CD4-positive, alpha-beta T cell (primary cell): ENCODE measurements at places on chromosomes 13 and 19. TPM values are rescaled to one million over a fixed set of nuclear protein-coding genes. Genes with fewer than 3 reads are reported as not detected.
A peak's percentile ranks its signal among the peaks of the same experiment; 100 is the strongest.

- no peak for DNase-seq
Observed at GRCh38 chr13:61728471-61728870, 312.8 kb upstream of the PCDH20 start.

GRCh38 chr19:37902668-37903067 is 3.7 kb downstream of the WDR87 start:
- DNase-seq: peak; percentile 87

DNA sequence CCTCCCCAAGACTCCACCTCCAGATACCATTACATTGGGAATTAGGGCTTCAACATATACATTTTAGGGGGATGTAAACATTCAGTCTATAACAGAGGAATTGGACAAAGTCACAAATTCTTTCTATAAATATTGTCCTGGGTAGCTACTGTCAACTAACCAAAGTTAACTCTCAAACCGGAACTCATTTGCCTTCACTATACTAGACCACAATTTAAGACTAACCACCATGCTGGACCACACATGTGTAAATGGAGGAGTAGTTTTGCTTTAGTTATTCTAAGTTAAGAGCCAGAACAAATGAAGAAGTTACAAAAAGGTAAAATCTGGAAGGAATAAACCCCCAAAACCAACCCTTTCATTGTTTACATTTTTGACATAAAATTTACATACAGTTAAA is 222.8 kb downstream of the NDFIP2 start:
- DNase-seq: no peak

GRCh38 chr13:98352226-98352625 is 175.2 kb upstream of the RNF113B start:
- no peak for DNase-seq

GRCh38 chr13:31119966-31120700 is 41.6 kb downstream of the HSPH1 start:
- DNase-seq: no peak

Gene CABP5
- not detected for total RNA-seq
